BJ (cell line): ENCODE measurements at places on chromosomes 7 and 10.

DNA sequence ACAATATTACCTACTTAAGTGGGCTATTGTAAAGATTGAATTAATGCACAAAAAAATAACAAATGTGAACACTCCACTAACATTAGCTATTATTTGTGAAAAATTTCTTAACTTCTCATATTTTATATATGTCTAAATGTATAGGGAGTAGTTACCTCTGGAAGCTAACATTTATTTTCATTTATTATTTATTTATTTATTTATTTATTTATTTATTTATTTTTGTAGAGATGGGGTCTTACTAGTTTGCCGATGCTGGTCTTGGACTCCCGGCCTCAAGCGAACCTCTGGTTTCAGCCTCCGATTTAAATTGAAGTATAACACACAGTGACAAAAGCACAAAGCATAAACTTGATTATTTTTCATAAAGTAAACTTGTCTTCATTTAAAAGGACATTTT lies 5.1 kb upstream of the SPOCK2 start:
- DNase-seq = no peak

DNA sequence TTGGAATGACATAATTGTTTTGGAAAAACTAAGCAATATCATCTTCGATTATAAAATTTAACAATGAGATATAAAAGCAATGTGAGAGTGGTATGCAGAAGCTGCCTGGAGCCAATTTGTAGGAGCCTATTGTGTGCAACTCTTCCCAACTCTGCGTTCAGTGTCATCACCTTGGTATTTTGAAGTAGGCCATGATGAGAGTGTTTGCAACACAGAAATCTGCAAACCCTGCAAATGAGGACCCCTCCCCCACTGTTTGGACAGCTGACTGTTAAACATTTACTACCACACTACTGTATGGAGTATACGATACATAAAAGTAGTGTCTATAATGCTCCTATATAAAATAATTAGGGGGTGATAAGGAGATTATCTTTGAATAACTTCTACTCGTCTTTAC lies 531.3 kb downstream of the ATRNL1 start:
- no peak for DNase-seq

- DNase-seq = no peak
Observed at GRCh38 chr7:84950836-84951235, 236.0 kb downstream of the SEMA3D start.

GRCh38 chr7:110839866-110840265 lies 251.1 kb upstream of the LRRN3 start:
- no peak for DNase-seq

DNA sequence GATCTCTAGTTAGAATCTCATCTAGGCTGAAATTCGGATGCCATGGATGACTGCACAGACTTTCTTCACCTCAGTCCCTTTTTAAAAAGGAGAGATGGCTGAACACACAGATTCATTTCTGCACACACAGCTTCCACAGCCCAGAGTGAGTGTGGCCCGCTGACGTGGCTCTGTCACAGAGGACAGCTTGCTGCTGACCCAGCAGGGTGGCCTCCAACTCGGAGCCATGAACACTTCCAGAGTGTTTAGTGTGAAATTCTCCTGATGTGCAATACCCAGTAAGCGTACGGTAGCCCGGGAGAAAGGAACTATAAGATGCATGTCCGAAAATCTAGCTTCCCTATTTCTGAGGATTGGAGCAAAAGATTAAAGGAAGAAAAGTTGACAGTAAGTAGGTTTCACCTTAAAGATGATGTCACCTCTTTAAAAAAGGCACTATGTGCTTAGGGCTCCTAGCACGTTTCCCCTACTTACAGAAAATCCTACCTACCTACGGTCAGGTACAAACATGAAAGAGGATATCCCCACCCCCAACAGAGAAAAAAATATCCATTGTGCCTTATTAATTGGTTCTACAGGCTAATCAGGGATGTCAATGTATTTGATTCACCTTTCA lies 162.2 kb downstream of the RAPGEF5 start:
- no peak for DNase-seq

GRCh38 chr7:73856941-73857340 lies 4.0 kb upstream of the TMEM270 start:
- no peak for DNase-seq

DNA sequence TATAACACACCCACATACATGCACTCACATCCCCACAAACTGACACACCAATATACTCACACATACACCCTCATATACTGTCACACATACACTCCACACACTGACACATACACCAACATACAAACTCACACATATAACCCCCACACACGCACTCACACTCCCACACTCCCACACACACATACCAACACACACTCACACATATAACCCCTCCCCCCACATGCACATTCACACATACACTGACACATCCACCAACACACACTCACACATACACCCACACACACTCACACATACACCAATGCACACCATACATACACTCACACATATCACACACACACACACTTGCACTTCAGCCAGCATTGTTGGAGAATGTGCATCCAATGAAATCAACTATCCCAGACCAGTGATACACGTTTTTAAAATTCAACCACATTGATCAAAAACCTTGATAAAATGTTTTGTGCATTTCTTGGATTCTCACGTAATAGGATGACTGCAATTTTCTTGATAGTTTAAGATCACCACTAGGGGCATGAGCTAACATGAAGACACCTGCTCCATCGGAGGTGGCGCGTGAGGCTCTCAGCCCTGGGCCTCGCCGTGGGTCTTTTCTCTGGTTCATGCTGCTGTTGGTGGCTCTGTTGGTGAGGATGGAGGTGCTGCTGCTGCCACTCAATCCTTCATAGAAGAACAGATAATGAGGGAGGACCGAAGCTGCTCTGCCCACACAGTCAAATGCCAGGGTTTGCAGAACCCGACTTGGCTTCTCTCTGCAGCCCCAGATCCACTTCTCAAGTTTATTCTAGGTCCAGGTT lies 32.1 kb upstream of the CHST15 start:
- peak; percentile 54 for DNase-seq

GRCh38 chr7:1325246-1325645 lies 92.6 kb downstream of the UNCX start:
- no peak for DNase-seq

DNA sequence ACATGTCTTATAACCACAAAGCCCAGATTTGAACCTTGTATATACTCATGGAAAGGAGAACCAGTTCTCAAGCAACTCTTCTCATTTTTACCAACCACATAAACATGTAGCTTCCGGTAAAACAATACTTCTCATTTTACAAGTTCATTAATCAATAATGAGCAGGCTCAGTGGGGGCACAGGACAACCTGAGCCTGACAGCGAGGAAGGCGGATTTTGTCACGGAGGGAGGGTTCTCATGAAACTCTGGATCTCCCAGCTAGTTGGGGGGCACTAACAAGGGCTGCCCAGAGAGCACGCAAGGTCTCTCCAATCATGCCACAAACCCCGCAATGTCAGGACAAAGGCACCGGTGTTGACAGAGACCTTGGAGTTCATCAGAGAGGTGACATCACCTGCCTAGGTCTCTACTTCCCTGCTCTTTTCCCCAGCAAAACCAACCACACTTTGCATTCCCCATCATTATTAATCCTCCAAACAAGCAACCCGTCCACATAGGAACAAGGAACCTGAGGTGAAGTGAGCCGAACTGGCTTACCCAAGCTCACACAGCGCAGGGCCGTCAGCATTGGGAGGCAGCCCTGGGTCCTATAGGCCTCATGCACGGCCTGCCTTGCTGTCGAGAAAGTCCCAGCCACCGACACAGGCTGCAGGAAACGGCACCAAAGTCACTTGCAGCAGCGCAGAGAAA lies 192.1 kb upstream of the KLF14 start:
- DNase-seq = no peak

- no peak for DNase-seq
Observed at GRCh38 chr10:17576768-17577167, 40.4 kb downstream of the HACD1 start.

DNA sequence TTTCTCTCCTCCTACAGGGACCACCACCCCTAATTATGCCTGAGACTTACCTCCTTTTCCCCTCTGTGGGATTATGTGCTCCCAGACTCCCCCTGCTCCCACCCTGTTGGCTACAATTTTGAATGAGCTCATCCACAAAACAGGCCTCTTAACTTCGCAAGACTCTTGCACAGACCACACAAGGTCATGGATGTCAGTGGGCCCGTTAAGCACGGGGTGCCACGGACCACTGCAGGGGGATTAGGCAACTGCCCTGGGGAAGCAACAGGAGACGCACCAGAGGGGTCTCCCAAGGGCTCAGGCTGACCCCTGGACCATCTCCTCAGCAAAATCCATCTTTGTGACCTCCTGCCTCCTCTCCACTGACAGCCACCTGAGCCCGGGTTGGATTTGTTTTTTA lies 42.1 kb upstream of the COL13A1 start:
- DNase-seq = no peak

DNA sequence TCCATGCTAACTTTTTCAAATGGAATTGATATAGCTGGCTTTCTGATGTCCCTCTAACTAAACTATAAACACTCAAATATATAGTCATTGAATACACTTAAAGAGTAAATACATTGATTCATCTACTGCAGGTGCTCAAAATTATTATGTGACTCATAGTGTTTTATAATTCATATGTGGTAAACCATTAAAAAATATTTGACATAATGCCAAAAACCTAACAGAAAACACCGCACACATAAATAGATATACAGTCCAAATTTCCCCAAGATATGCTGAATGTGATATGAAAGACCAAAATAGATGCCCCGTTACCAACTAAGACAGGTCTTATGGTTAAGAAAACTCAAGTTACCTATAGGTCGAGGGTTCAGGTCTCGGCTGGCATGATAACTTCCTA lies 171.7 kb upstream of the SEMA3E start:
- DNase-seq = no peak

DNA sequence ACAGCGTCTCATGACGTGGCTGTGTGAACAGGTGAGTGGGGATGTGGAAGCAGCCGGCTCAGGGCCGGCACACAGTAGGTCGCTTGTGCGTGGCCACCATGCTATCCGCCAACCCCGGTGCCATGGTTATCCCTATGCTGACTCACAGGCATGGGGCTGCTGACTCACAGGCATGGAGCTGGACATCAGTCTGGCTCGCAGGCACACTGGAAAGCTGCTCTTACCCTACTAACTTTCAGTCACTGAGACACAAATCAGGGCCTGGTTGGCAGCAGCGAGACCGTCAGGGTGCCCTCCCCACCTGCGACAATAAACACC lies 341.9 kb downstream of the PTPRN2 start:
- no peak for DNase-seq

DNA sequence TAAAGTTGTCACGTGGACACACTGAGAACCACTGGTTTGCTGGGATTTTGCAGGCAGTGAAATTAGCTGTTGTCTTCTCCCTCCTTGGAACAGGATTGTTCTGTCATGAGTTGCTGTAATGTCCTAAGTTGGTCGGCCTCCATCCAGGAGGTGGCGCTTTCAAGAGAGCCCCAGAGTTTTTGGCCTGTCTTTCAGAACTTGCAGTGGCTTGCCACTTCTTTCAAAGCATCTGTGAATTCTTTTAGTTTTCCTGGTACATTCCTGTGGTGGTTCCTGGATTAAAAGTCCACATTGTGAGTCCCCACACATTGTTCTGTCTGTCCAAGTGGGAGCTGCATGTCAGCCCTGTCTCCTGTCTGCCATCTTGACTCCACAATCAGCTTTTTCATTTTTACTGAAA lies 133.8 kb downstream of the PON1 start:
- no peak for DNase-seq

- no peak for DNase-seq
Observed at GRCh38 chr10:69897432-69897831, 95.7 kb downstream of the COL13A1 start.

DNA sequence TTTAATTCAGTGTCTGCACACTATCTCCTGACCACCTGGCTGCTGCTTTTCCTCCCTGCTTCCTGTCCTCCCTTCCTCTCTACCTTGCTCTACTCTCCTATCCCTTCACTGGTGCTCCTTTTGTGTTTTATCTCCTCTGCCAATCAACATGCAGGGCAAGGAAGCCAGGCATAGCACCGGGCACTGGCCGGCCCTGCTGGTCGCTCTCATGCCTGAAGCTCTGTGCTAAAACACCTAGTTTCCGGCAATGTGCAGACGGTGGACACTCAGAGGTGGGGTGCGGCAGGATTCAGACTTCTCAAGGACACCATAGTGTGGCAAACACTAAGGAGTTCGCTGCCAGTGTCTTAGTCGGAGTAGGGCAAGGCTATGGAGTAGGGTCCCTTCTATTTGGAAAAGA lies 177.1 kb downstream of the PRKCQ start:
- no peak for DNase-seq

DNA sequence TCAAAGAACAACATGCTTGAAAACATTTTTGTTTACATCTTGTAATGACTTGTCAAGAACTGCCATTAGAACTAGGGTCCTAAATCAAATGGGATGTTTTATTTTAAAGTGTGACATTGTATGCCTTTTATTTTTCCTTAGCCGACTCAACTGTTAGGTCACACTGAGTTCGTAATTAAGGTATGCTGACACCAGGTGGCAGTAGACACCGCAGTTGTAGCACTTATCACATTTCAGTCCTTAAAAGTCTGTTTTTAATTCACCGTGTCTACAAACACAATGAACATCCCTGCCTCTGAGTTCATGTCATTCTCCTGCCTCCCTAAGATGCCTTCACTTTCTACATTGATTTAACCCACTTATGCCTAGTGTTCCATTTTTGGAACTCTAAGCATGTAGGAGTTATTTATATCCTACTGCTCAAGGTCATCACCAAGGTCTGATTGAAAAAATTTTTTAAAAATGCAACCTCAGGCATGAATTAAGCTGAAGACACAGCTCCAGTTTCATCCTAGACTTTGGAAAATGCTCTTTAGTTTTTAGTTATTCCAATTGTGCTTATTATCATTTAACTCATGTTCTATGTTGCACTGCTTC lies 186.1 kb downstream of the BMPER start:
- no peak for DNase-seq

GRCh38 chr7:31059551-31059950 lies 7.4 kb downstream of the ADCYAP1R1 start:
- DNase-seq = no peak

DNA sequence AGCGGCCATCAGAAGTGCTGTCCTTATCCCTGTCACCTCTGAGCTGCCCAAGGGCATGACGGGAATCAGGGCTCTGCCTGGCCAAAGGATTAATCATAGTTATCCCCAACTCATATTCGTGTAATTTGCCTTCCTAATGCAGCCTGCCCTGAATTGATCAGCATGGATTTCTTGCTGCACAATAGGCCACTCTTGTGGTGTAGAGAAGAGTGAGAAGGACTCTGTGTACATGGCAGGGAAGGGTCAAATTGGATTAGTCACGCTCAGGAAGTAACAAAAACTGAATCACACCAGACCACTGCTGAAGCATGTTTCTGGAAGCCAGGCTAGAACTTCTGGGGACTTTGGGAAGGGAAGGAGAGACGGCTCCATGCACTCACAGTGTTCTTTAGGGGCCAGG lies 227.0 kb downstream of the BUB3 start:
- no peak for DNase-seq

DNA sequence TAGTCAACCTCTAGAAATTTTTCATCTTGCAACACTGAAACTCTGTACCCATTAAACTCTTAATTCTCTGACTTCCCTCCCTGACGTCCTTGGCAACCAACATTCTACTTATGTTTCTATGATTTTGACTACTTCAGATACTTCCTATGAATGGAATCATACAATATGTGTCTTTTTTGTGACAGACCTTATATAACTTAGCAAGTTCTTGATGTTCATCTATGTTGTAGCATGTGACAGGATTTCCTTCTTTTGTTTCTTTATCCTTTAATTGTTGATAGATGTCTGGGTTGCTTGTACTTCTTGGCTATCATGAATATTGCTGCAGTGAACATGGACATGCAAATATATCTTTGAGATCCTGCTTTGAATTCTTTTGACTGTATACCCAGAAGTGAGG lies 240.8 kb downstream of the ADK start:
- no peak for DNase-seq

- DNase-seq = peak; percentile 79
Observed at GRCh38 chr10:69382382-69383117, 34.2 kb downstream of the TACR2 start.
